ENCODE measurements at places on chromosomes 5 and 9.

- no peak for DNase-seq
Measured at GRCh38 chr9:33139421-33140228, 27.5 kb downstream of the B4GALT1 start.

- DNase-seq, result no peak
Measured at GRCh38 chr5:139113892-139114291, 84.3 kb downstream of the SIL1 start.

GRCh38 chr5:65075623-65076250 lies 307.0 kb downstream of the CWC27 start:
- DNase-seq, result no peak

GRCh38 chr5:74629326-74629725 lies 11.2 kb downstream of the ENC1 start:
- DNase-seq, result no peak

- DNase-seq, result no peak
Measured at GRCh38 chr5:6603643-6604042, 29.2 kb downstream of the NSUN2 start.

GRCh38 chr5:83927140-83927733 lies 206.6 kb upstream of the HAPLN1 start:
- DNase-seq, result peak; percentile 3

GRCh38 chr5:10600626-10601245 lies 36.9 kb downstream of the ANKRD33B start:
- no peak for DNase-seq

GRCh38 chr5:111079846-111080245 lies 8.3 kb downstream of the TSLP start:
- DNase-seq, result no peak

GRCh38 chr9:91803151-91803940 lies 146.7 kb downstream of the ROR2 start:
- no peak for DNase-seq

DNA sequence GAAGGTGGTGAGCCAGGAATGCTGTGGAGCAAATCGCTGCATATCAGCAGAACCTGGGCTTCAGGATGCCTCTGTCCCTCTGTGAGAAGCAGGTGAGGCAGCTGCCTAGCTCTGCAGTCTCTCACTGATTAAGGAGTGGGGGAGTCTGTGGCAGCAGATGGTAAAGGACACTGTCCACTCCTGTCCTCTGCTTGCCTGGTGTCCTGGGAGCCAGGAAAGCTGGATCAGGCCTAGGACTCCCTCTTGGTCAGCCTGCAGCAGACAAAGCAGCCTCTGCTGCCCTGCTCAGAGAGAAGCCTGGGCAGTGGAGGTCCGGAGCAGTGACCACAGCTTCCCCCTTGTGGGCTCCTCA lies 214.7 kb downstream of the HSPA4 start:
- DNase-seq, result no peak

DNA sequence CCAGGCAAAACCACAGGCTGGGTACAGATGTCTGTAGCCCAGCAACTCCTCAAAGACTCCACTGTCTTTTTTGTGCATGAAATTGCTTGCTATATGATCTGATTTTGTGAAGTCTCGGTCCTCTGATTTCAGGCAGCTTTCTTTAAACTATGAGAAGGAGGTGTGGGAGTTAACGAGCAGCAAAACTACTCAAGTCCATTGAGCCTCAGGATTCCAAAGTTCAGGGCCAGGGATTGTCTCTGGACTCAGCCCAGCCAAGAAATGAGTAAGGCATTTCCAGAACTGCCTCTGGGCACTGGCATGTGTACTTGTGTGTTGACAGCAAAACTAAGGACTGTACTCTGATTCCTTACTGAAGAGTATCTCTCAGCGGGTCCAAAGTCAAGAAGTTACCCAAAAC lies 53.4 kb upstream of the GLIS3 start:
- no peak for DNase-seq

DNA sequence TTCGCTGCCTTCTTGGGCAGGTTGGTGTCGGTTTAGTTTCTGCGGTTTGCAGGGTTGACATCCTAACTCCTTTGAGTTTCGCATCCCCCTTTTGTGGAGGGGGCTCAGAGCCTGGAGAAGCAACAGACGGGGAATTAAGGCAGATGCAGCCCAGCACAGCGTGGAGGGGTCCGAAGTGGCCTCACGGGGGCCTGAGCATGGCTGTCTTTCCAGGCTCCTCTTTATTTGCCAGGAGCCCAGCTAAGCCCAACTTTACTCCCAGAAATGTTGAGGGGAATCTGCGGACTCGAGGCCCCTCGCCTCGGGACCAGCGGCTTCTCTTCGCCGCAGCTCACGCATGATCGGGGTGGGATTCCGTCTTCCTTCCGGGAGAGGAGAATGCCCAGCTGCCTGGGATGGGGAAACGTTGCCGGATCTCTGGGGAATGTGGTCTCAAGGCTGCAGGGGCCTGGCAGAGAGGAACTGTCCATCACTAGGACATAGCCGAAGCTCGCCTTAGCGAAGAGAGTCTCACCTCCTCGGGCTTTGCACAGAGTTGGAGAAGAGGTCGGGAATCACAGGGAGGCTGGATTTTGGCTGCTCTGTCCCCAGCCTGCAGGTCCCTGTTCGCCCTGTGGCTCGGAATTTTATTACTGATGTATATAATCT lies 1.3 kb downstream of the RAI14 start:
- DNase-seq, result no peak

- DNase-seq, result no peak
Measured at GRCh38 chr5:16414861-16415260, 50.7 kb downstream of the ZNF622 start.

DNA sequence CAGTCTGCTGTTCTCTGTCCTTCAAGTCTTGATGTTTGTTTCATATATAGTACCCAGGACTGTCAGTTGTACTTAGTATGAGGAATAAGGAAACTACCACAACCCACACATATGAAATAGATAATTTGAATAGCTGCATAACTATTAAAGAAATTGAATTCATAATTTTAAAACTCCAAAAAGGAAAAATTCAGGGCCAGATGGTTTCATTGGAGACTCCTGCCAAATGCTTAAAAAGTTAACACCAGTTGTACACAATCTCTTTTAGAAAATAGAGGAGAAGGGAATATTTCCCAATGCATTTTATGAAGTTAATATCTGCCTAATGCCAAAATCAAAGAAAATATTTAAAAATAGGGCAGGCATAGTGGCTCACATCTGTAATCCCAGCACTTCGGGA lies 24.6 kb upstream of the SPIN1 start:
- DNase-seq, result no peak

DNA sequence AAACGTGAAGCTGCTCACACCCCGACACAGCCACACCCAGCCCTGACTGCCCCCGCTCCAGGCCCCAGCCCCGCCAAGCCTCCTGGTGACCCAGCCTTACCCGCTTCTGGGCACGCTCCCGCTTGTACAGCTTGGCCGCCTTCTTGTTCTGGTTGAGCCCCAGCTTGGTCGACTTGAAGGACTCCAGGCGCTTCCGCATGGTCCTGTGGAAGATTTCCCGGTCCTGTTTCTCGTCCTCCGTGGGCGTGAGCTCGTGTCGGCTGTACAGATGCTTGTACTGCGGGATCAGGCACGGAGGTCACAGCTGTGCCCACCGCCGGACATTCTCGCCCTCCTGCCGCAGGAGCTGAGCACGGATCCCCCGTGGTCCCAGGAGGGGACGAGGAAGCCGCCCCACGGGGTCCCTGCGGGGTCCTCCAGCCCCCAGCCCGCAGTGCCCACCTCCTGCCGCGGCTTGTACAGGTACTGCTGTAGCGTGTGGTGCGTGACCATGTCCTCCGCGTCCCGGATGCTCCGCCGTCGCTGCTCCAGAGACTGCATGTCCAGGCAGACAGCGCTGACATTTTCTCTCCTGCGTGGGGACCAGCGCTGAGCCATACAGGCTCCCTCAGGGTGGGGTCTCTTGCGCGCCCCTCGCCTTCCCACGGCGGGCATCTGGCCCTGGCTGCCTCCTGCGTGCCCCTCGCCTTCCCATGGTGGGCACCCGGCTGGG lies 33.3 kb downstream of the EXOC3 start:
- no peak for DNase-seq

DNA sequence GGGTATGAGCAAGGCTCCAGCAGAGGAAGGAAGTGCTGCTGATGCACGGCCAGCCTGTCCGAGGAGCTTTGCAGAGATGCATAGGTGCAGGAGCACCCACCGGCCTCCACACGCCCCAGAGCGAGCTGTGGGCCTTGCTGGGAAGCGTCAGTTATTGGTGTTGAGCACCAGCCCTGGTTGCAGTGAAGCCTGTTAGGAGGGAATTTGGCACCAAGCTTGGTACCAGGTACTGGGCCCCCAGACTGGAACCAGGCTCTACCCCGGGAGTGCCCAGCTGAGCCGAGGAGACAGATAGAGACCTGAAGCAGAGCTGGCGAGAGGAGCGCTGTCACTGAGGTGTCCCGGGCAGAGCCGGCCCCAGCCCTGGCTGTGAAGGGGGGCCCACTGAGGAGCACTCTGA lies 5.2 kb downstream of the TCF7 start:
- no peak for DNase-seq

GRCh38 chr9:120289098-120289497 lies 290.9 kb downstream of the CDK5RAP2 start:
- no peak for DNase-seq

DNA sequence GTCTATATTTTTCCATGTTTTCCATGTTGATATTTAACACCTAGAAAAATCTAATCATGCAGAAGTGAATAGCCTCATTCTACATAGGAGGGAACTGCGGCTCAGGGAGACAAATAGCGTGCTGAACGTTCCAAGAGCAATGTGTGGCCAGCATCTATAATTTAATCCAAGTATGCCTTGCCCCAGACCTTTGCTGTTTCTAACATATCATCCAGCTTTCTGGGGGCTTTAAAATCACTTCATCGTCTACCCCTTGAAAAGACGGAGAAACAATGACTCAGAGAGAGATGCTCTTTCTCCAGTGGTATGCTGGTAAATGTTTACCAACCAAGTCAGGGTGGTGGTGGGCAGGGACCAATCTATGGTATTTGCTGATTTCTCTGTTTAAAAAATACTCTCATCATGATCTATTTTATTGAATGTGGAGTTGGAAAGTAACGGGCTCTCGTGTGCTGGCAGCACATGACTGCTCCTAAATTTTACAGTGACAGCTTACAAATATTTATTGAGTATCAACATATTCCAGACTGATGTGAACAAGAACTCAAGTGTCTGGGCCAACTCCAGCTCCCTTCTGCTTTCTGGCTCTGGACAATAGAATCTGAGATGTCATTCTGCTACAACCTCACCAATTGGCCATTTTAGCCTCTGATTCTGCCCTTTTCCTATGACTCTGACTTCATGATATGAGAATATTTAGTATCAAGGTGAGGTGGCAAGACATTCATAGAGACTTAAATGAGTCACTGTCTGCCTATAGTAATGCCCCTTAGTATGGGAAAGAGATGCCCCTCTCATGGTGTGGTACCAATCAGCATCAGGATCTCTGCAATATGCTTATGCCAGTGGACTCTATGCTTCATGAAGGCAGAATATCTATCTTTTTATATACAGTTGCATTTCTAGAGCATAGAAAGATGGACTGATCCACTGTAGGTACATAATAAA lies 407.4 kb upstream of the TNC start:
- DNase-seq, result no peak

GRCh38 chr5:72721844-72722243 lies 94.6 kb upstream of the TNPO1 start:
- DNase-seq, result no peak

DNA sequence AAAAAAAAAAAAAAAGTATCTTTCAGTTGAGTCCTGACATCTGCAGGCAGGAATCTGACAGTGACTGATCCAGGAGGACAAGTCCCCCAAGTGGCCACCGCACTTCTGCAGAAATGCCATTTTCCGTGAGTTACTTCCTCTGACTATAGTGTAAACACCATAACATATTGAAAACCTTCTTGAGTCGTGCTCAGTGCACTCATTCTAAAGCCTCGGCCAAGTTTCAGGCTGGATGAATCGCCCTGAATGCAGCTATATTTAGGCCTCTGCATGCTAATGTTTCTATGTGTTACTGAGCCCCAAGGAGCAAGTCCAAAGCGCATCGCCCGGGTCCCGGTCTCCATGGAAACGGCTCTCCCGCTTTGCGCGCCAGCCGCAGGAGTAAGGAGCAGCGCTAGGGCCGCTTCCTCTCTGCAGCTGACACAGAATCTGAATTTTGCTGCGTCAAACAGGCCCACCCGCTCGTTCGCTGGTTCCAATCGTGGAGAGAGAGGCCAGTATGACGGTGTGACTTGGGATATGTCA lies 335.4 kb downstream of the MSX2 start:
- DNase-seq, result no peak

- no peak for DNase-seq
Measured at GRCh38 chr5:145976431-145977155, 40.2 kb downstream of the SH3RF2 start.

- no peak for DNase-seq
Measured at GRCh38 chr9:81546489-81546888, 142.9 kb downstream of the TLE1 start.

DNA sequence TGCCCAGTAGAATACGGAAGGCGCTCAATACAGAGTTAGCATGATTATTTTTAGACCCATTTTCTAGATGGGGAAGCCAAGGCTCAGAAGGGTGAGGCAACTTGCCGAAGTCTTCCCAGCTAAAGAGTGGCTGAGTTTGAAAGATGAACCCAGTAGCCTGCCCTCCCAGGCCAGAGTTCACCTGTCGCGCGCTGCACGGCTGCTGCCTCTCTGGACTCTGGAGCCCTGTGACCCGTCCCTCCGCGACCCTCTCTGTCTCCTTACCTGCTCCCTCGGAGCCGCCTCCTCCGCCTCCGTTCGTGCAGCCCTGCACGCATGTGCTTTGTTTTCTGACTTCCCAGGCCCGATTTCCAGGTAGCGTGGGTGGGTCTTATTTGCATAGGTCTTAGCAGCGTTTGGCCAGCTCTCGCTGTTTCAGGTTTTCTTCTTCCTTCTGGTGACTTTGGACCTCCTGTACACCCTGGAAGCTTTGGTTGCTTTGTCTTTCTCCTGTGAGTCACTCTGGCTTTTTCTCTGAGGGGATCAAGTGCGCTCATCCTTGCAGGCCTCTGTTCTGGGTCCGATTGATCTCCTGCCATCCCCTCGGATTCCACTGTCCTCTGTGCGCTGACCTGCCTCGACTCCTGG lies at the start of gene RNF183:
TSS of gene RNF183 (minus strand) at position 585 of the 627 bp plus-strand sequence. CDS start 5,192 bp downstream, outside the sequence.
- DNase-seq, result no peak

- DNase-seq, result no peak
Measured at GRCh38 chr5:76144513-76145274, 61.5 kb downstream of the SV2C start.

GRCh38 chr5:75753182-75753581 lies 35.9 kb upstream of the POC5 start:
- DNase-seq, result no peak

DNA sequence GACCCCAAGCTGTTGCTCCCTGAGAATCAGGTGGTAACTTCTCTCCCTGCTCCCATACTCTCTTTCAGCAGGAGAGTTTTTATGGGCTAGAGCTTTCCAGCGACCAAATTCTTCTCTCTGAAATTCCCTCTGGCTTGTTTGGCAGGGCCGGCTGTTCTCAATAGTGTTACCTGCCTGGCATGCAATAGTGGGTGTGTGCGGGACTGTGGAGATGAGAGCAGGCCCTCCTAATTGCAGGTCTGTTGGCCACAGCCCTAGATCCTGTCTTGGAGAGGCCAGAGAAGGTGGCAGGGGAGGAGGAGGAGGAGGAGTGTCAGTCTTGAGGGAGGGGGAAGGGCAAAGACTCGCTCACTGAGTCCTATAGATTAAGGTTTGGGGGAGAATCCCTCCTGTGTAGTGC lies 29.5 kb downstream of the AQP7 start:
- no peak for DNase-seq

- no peak for DNase-seq
Measured at GRCh38 chr5:117888688-117889087, 1099.7 kb downstream of the DTWD2 start.

GRCh38 chr9:98807814-98808195 lies 335 bp downstream of the GALNT12 start:
- peak; percentile 14 for DNase-seq

Measured in CD4-positive, alpha-beta T cell treated with Interleukin-17A for 1 hour (primary cell).